ENCODE measurements at places on chromosomes 7 and 10.

DNA sequence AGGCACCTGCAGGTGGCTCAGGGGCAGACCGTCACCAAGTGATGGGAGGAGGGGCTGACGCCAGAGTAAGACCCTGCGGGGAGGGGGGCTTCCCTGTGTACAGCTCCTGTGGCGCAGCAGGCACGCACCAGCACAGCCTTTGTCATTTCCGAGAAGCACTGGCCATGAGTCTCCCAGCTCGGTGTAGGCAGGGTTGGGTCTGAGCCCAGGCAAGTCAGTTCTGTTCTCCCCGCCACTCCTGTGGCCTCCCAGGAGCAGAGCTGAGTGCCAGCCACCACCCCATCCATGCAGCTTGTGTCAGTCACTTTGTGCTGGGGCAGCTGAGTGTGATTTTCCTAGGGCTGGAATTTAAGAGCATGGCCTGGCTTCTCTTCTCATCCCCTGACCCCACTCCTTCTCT lies 13.2 kb downstream of the CPSF4 start:
- no peak for DNase-seq

- no peak for DNase-seq
Observed at GRCh38 chr10:33111488-33112051, 153.5 kb upstream of the ITGB1 start.

DNA sequence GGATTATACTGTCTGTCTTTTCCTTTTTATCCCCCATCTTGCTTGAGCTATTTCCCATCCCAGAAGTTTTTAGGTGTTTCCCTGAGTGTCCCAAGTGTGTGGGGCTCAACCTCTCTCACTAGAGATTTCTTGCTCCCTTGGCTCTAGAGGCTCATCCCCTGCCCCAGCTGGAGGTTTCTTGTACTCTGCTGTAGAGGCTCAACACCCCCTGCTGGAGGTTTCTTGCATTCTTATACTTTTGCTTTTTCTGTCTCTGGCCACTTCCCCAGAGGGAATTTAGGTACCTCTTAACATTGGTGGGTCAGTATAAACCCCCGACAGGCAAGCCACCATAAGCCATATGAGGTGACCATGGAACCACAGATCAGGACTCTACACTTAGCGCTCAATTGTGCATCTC lies 114.2 kb upstream of the FAM3C start:
- no peak for DNase-seq

DNA sequence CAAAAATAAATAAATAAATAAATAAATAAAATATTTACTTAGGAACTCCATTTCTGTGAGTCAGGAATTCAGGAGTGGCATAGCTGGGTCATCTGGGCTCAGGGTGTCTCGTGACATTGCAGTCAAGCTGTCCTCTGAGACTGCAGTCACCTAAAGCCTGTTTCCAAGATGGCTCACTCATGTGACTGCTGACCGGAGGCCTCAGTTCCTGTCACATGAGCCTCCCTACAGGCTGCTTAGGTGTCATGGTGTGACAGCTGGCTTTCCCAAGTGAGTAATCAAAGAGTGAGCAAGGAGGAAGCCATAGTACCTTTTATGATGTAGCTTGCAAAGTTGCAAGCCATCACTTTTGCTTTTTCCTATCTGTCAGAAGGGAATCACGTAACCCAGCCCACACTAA lies 128.6 kb upstream of the KCTD7 start:
- peak; percentile 22 for DNase-seq

GRCh38 chr10:4519658-4520402 lies 306.2 kb upstream of the AKR1E2 start:
- DNase-seq, result no peak

DNA sequence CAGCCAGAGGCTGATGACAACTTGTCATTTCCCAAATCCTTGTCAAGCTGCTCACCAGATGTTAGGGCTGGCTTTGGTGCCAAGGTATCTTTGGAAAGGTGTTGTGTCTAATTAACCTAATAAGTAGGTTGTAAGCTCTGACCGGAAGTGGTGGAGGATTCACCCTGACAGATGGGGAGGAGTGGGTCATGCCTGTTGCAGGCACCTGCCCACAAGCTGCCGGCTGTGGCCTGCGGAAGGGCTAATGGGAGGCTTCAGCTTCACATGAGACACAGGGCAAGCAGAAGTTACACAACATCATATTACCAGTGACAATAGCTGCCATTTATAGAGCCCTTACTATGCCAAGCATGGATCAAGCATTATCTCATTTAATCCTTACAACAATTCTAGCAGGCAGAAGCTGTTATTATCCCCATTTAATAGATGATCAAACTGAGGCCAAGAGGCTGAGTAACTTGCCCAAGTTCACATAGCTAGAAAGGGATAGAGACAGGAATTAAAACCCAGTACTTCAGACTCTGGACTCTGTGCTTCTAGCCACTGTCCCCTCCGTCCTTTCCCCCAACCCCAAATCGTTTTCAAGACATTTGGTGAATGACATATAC lies 63.1 kb upstream of the DUSP5 start:
- no peak for DNase-seq

GRCh38 chr10:116947841-116948529 lies 57.0 kb downstream of the SHTN1 start:
- DNase-seq, result peak; percentile 9

DNA sequence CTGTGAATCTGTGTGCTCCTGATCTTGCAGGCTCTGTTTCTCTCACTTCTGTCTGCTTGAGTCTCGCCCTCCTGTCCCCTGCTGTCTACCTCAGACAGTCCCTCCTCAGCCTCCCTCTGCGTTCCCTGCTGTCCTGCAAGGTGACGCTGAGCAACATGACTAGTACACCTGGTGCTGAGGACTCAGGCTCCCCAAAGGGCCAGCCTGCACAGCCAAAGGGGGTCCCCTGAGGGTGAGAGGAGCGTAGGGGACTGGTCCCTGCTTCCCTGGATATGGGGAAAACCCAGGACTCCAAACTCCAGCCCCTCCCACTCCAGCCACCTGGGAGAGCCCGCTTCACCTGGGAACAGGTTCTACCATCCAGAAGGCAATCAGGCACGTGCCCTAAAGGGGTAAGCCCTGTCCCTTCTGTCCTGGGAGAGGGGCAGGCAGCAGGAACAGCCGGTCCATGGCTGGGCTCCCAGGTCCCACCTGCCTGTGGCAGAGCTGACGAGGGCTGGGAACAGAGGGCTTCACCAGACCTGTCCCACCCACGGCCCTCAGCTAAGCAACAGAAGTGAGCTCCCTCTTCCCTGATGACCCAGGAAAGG lies 156.5 kb downstream of the UBE2H start:
- DNase-seq, result no peak

- no peak for DNase-seq
Observed at GRCh38 chr10:12547301-12547771, 198.0 kb downstream of the CAMK1D start.

DNA sequence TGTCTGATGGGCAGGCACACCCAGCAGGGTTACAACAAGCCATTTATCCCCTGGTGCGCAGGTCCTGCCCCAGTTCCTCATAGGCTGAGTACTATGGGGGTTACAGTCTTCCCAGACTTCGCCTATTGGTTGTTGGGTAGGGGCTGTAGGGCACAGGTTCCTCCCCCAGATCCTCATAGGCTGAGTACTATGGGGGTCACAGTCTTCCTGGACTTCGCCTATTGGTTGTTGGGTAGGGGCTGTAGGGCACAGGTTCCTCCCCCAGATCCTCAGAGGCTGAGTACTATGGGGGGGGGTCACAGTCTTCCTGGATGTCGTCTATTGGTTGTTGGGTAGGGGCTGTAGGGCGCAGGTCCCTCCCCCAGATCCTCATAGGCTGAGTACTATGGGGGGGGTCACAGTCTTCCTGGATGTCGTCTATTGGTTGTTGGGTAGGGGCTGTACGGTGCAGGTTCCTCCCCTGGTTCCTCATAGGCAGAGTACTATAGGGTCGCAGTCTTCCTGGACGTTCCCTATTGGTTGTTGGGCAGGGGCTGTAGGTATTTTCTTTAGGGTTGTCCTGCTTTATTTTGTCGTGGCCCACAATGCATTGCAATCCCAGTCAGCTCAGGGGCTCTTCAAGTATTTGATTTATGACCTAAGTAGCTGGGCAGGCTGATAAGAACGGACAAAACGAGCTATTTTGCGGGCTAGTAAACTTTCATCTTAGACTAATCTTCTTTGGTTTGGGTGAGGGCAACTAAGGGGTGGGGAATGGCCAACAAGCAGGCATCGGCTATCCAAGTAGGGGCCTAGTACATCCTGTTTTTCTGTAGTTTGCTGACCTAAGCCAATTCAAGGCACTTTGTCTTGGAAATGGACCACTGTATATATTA lies 3.4 kb downstream of the LRRC27 start:
- DNase-seq, result peak; percentile 13

DNA sequence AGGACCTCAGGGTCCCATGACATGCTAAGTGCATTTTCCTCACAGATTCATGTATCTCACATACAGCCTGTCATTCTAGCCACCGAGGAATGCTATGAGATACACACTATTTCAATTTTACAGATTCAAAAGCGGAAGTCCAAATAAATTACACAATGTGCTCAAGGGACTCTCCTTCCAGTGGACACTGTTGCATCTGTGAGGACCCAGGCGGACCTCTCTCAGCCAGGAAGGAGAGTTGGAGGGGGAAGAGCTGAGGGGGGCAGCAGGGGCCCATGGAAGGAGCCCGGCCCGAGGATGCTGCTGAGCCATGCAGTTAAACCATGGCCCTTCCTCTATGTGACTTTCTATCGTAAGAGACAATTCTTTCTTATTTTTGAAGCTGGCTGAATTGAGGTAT lies 93.6 kb downstream of the VOPP1 start:
- DNase-seq, result no peak

- no peak for DNase-seq
Observed at GRCh38 chr7:20140291-20141001, 76.7 kb downstream of the MACC1 start.

DNA sequence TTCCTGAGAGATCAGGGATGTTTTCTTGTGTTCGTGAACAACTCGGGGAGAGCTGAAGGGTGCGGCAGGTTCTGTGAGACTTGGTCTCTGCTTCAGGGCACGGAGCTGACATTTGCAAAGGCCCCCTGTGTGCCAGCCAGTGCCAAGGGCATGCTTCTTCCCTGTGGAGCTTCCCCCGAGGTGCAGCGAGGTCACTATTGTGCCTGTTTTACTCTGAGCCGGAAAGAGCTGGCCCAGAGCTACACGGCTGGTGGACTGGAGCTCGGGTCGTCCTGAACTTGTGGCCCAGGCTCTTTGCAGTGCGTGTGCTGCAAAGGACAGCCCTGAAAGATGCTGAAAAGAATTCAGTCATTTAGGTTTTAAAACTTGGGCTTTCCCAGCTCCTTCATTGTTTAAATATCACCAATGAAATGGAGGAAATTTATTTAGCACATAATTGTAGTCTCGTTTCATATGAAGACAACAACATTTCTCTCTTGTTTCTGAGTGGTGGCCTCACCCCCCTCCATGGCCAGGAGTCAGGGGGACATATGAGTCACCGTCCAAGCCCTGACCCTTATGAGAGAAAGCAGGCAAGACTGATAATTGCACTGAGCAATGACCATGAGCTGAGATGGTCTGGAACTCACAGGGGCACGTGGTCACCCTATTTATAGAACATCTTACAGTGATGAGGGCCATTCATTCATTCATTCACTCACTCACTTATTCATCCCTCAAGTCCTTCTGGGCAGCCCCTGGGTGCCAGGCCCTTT lies 102.6 kb downstream of the PTPRE start:
- no peak for DNase-seq

- no peak for DNase-seq
Observed at GRCh38 chr7:151877911-151878835, 1.3 kb upstream of the PRKAG2 start.

- no peak for DNase-seq
Observed at GRCh38 chr7:66419210-66419609, 209.5 kb upstream of the KCTD7 start.

DNA sequence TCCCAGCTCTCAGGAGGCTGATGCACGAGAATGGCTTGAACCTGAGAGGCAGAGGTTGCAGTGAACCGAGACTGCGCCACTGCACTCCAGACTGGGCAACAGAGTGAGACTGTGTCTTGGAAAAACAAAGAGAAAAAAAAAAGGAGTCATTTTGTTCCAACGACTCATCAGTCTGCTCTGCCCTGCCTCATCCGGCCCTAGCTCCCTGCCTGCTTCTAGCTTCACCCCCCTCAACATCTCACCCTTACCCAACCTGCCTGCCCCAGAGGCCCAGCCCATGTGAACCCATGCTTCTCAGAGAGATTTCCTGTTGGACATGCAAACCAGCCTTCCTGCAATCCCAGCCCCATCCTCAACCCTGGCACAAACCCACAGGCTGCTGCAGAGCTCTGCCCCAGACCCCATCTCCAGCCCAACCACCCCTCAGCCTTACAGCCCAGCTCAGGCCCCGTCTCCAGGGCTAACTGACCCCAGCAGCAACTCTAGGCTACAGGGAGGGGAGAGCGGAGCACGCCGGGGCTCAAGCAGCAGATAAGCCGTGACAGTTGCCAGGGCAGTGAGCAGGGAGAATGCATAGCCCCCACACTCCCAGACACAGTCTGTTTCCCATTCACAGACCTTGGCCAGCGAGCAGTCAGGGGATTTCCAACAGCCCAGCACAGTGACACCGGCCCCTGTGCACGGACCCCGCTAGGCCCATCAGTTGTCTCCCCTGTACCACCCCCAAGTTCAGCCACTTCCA lies 86.0 kb upstream of the KCTD7 start:
- DNase-seq, result no peak

GRCh38 chr10:85901599-85901998 lies 465.0 kb downstream of the GRID1 start:
- no peak for DNase-seq

GRCh38 chr7:2585446-2585845 lies 26.7 kb downstream of the IQCE start:
- no peak for DNase-seq

- peak; percentile 49 for DNase-seq
Observed at GRCh38 chr7:12458520-12459131, 55.0 kb upstream of the VWDE start.

DNA sequence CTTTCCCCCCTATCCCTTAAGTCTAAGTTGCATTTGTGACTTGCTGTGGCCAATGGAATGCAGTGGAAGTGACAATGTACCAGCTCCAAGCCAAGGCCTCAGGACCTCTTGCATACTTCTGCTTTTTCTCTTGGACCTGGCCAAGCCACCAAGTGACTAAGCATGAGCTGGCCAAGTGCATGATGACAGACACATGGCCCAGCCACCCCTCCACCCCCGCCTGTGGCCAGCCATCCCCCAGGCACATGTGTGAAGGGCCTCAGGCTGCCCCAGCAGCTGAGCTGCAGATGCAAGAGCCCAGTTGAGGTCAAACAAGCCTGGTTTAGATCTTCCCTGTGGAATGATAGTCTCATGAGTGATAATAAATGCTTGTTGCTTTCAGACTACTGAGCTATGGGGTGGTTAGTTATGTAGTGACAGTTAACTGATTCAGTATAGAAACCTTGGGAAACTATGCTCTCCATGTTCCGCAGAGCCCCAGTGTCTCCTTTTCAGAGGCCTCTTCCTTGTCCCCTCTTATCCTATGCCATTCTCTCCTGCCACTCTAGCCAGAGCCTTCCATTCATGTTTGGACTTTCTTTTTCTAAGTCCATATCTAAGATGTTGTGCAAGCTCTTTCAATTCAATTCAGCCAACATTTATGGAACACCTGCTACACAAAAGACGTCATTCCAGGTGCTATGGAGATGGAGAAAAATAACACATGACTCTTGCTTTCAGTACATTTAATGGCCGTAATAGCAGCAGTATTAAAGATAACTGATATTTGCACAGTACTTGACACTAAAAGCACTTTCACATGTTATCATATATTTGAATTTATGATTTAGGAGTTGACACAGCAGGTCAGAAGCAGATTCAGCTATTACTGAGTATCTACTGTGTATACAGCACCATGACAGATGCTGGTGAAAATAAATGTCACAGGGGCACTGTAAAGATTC lies 55.5 kb upstream of the LOXL4 start:
- peak; percentile 12 for DNase-seq

- DNase-seq, result no peak
Observed at GRCh38 chr7:129100827-129101166, 43.7 kb upstream of the TSPAN33 start.
